SK-N-SH (cell line): ENCODE measurements at places on chromosomes 12 and 14. TPM values are rescaled to one million over a fixed set of nuclear protein-coding genes. Genes with fewer than 3 reads are reported as not detected.

DNA sequence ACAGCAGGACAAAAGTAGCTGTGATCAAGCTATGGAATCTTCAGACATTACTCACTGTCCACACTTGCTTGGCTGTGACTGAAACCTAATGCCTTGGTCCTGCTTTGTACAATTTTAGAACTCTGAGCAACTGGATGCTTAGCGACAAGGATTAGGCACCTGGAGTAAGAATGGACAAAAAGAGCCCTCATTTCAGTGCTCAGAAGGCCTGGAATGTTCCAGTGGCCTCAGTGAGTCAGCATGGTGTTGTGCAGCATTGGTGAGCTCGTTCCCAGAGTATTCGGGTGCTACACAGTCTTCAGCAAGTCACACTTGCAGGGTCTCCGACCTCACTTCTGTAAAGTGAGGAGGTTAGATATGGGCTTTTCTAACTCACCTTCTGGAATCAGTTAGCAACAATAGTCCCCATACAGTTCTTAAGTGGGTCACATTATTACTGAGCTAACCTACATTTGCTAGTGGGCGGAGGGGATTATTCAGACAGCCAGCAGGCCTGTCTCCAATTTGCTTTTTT lies 108.0 kb upstream of the MDM1 start:
- no peaks in the 10 kb centered on the region for H3K36me3 ChIP-seq
- no peak overlapping the region for H3K4me3 ChIP-seq
- H3K4me1 ChIP-seq: no peaks in the 10 kb centered on the region

DNA sequence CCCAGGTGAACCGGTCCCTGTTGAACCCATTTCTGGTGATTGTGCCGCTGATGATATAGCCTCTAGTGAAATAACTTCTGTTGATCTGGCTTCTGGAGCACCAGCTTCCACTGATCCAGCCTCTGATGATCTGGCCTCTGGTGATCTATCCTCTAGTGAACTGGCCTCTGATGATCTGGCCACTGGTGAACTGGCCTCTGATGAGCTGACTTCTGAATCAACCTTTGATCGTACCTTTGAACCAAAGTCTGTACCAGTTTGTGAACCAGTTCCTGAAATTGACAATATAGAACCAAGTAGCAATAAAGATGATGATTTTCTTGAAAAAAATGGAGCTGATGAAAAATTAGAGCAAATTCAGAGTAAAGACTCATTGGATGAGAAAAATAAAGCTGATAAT lies 59.1 kb downstream of the ATF7IP start:
- no peak overlapping the region for H3K27ac ChIP-seq
- no peaks in the 10 kb centered on the region for H3K4me1 ChIP-seq
- no peaks in the 10 kb centered on the region for H3K27me3 ChIP-seq
- DNase-seq: no peak
- no peak overlapping the region for H3K4me3 ChIP-seq

DNA sequence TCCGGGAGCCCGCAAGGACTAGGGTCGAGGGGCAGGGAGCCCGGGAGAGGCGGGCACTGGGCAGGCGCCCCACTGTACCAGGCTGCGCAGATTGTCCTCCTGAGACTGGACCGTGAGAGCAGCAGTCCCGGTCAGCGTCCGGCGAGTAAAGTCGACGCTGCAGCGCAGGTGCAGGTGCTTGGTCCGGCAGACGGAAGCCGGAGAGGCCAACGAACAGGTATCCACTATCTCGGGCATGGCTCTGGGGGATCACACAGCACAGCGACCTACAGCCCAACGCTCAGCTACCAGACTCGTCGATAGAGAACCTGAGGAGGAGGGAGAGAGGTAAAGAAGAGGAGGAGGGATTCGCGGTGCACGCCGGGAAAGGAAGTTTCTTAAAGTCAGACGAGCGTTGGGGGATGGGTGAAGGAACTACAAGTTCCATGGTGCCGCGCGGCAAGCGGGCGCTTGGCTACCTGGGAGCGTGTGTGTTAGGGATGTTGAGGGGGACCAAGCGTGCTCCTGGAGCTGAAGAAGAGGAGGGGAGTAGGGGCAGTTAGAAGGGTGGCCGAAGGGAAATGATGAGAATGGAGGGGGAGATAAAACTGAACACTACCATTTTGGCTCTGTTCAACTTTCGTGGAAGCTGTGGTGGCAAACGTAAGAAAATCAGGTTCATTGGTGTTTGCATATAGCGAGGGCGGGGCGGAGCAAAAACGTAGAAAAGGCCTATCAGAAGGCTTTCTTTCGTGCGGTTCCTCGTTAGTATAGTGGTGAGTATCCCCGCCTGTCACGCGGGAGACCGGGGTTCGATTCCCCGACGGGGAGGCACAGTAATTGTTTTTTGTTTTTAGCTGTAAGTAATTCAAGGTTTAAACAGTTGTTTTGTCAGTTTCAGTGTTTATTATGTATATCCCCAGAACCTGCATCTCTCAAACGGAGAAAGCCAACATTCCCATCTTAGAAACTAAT lies at the start of gene LTA4H:
LTA4H (minus strand) TSS at position 305 of the 954 bp plus-strand sequence; CDS start at position 237, 68 bp downstream.
- peaks cover 8% of the 10 kb centered on the region for H3K4me1 ChIP-seq
- H3K4me3 ChIP-seq: peak within 1 kb of the TSS; percentile 61
- peak; percentile 89 for DNase-seq
- peak within 1 kb of the TSS; percentile 74 for H3K27ac ChIP-seq
- no peaks in the 10 kb centered on the region for H3K36me3 ChIP-seq

- H3K4me1 ChIP-seq: peaks cover 46% of the 10 kb centered on the region; the same call in 1 of the 2 replicates
- no peaks in the 10 kb centered on the region for H3K36me3 ChIP-seq
- H3K4me3 ChIP-seq: no peak overlapping the region
- no peak for DNase-seq
- H3K27ac ChIP-seq: peak overlapping the region; percentile 96
- no peaks in the 10 kb centered on the region for H3K27me3 ChIP-seq
Measured at GRCh38 chr12:112839386-112839972, 47.9 kb downstream of the RPH3A start.

- DNase-seq: no peak
- H3K36me3 ChIP-seq: peaks cover 15% of the 10 kb centered on the region; the same call in 1 of the 2 replicates
- peak overlapping the region; percentile 47; the same call in 1 of the 2 replicates for H3K27ac ChIP-seq
- H3K4me3 ChIP-seq: no peak overlapping the region
- H3K27me3 ChIP-seq: no peaks in the 10 kb centered on the region
- no peaks in the 10 kb centered on the region for H3K4me1 ChIP-seq
Measured at GRCh38 chr14:92954933-92955332, 32.0 kb downstream of the CHGA start.

GRCh38 chr12:109710205-109710746 lies 3.3 kb upstream of the FAM222A start:
- H3K36me3 ChIP-seq: no peaks in the 10 kb centered on the region
- no peak overlapping the region for H3K4me3 ChIP-seq
- no peaks in the 10 kb centered on the region for H3K4me1 ChIP-seq
- H3K27ac ChIP-seq: no peak overlapping the region
- DNase-seq: no peak
- no peaks in the 10 kb centered on the region; the same call in 1 of the 2 replicates for H3K27me3 ChIP-seq

GRCh38 chr14:74583689-74584434 lies 28.2 kb downstream of the LTBP2 start:
- H3K27me3 ChIP-seq: no peaks in the 10 kb centered on the region
- no peak overlapping the region for H3K4me3 ChIP-seq
- no peak for DNase-seq
- peaks cover 32% of the 10 kb centered on the region; the same call in 1 of the 2 replicates for H3K4me1 ChIP-seq

GRCh38 chr12:114018669-114019068 lies 52.5 kb upstream of the RBM19 start:
- no peaks in the 10 kb centered on the region for H3K4me1 ChIP-seq
- no peaks in the 10 kb centered on the region; the same call in none of the 2 replicates for H3K27me3 ChIP-seq
- no peak for DNase-seq
- no peaks in the 10 kb centered on the region for H3K36me3 ChIP-seq
- H3K27ac ChIP-seq: no peak overlapping the region

GRCh38 chr12:3680919-3681594 lies 71.9 kb downstream of the CRACR2A start:
- no peaks in the 10 kb centered on the region for H3K4me1 ChIP-seq
- H3K27me3 ChIP-seq: no peaks in the 10 kb centered on the region; the same call in 1 of the 2 replicates
- H3K4me3 ChIP-seq: no peak overlapping the region
- H3K27ac ChIP-seq: no peak overlapping the region
- peak; percentile 51 for DNase-seq

DNA sequence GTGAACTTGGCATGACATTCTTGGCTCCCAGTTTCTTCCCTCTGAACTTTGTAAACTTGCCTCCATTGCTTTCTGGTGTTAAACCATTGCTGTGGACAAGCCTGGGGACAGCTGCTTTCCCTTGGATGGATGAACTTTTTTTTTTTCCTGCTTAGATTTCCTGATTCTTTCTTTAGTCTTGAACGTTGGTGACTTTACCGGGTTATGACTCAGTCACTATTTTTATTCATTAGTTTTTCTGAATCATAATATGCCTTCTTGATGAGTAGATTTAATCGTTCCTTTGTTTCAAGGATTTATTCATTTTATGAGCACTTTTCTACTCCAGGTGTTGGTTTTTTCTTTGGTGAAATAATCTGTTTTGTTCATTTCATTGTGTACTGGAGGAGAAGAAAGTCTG lies 155.0 kb upstream of the RTL1 start:
- no peaks in the 10 kb centered on the region for H3K4me1 ChIP-seq
- no peak overlapping the region for H3K4me3 ChIP-seq
- H3K27me3 ChIP-seq: no peaks in the 10 kb centered on the region
- no peaks in the 10 kb centered on the region for H3K36me3 ChIP-seq
- H3K27ac ChIP-seq: no peak overlapping the region

GRCh38 chr12:58341791-58342190 lies 400.4 kb downstream of the ATP23 start:
- peaks cover 8% of the 10 kb centered on the region; the same call in 1 of the 2 replicates for H3K4me1 ChIP-seq
- no peak overlapping the region for H3K4me3 ChIP-seq
- no peak for DNase-seq
- H3K27ac ChIP-seq: no peak overlapping the region

- H3K4me1 ChIP-seq: no peaks in the 10 kb centered on the region
- no peak overlapping the region for H3K27ac ChIP-seq
- DNase-seq: no peak
- no peaks in the 10 kb centered on the region for H3K27me3 ChIP-seq
Measured at GRCh38 chr14:32900547-32900946, 38.1 kb upstream of the NPAS3 start.

DNA sequence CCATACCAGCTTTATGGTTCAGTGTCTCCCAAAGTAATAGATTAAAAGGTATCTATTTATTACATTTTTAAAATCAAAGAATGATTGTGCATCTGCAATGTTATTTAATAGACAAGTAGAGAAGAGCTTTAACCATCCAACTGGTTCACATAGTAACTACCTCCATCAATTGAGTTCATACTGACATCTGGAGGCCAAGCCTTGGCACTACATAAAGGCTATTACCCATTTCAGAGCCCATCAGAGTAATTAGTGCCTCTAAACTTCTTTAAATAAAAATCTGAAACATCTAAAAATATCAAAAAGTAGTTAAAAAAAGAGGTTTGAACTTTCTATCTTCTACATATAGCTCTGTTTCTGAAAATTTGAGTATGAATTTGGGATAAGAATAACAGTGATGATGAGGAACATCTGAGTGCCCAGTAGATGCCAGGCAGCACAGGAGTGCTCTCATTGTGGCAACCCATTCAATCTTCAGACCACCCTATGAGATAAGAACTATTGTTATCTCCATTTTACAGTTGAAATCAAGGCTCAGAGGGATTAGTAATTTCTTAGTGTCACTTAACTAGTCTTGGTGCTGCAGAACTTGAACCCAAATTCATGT lies 132.9 kb upstream of the DAAM1 start:
- peak; percentile 65 for DNase-seq
- H3K27ac ChIP-seq: no peak overlapping the region
- no peaks in the 10 kb centered on the region for H3K36me3 ChIP-seq

GRCh38 chr12:54725233-54725843 lies 77.2 kb upstream of the DCD start:
- no peak for DNase-seq
- no peaks in the 10 kb centered on the region for H3K36me3 ChIP-seq
- no peak overlapping the region for H3K27ac ChIP-seq

Gene SLC25A21
- polyA plus RNA-seq: not detected in 2 replicates

Gene FZD10
- not detected in 2 replicates for polyA plus RNA-seq

Gene PTPN6
- polyA plus RNA-seq: 0.12 and 0.18 TPM in 2 replicates

Gene DTX3
- 61.2 and 62.6 TPM in 2 replicates for polyA plus RNA-seq

Gene PARP11
- polyA plus RNA-seq: 1.8 and 2.7 TPM in 2 replicates

Gene AQP5
- 0.08 and 0.10 TPM in 2 replicates for polyA plus RNA-seq

Gene HOXC5
- 1.5 and 2.1 TPM in 2 replicates for polyA plus RNA-seq

Gene LYZ
- not detected in 2 replicates for polyA plus RNA-seq

Gene ISCA2
- 37.3 and 51.9 TPM in 2 replicates for polyA plus RNA-seq

Gene TMTC2
- 4.1 and 6.0 TPM in 2 replicates for polyA plus RNA-seq

Gene CCDC198
- not detected in 2 replicates for polyA plus RNA-seq
